ENCODE measurements at places on chromosomes 16 and 17.

- no peak for DNase-seq
Measured at GRCh38 chr17:29007860-29008455, 2.1 kb upstream of the SEZ6 start.

GRCh38 chr16:76976101-76976500, 214.9 kb upstream of the MON1B start:
- DNase-seq, result no peak

- DNase-seq, result peak; percentile 76
Measured at GRCh38 chr17:58513965-58514769, at the start of gene MTMR4. Gene MTMR4, minus strand, starts transcription at chr17:58514638. Its CDS starts 231 bp downstream, at chr17:58514407.

GRCh38 chr17:64005734-64006167, 7.6 kb downstream of the PRR29 start:
- no peak for DNase-seq

GRCh38 chr16:84785843-84786581, 33.8 kb upstream of the CRISPLD2 start:
- DNase-seq, result no peak

Data from stimulated activated CD4-positive, alpha-beta T cell treated with anti-CD3 and anti-CD28 coated beads, TNF-alpha, amount 100 ng/mL, for 48 hours (primary cell).